ENCODE measurements at places on chromosomes 6 and 20. TPM values are rescaled to one million over a fixed set of nuclear protein-coding genes. Genes with fewer than 3 reads are reported as not detected.

- no peak for DNase-seq
- H3K36me3 ChIP-seq, result no peaks in the 10 kb centered on the region
- no peaks in the 10 kb centered on the region for H3K27me3 ChIP-seq
- no peaks in the 10 kb centered on the region for H3K4me1 ChIP-seq
- no peak overlapping the region for H3K27ac ChIP-seq
Observed at GRCh38 chr20:60804918-60805630, 447.0 kb upstream of the CDH4 start.

GRCh38 chr6:116101790-116102189, 1.1 kb downstream of the NT5DC1 start:
- H3K4me3 ChIP-seq, result peak overlapping the region; percentile 71
- peak overlapping the region; percentile 86 for H3K27ac ChIP-seq
- no peaks in the 10 kb centered on the region for H3K27me3 ChIP-seq
- peaks cover 55% of the 10 kb centered on the region for H3K4me1 ChIP-seq
- DNase-seq, result no peak
- H3K36me3 ChIP-seq, result no peaks in the 10 kb centered on the region

GRCh38 chr20:10637563-10637962, 36.2 kb downstream of the JAG1 start:
- H3K27me3 ChIP-seq, result no peaks in the 10 kb centered on the region
- no peak for DNase-seq
- H3K4me3 ChIP-seq, result no peak overlapping the region
- H3K36me3 ChIP-seq, result no peaks in the 10 kb centered on the region
- H3K4me1 ChIP-seq, result no peaks in the 10 kb centered on the region

Gene GOPC
- 37.8 TPM for total RNA-seq

- no peak overlapping the region for H3K4me3 ChIP-seq
- H3K36me3 ChIP-seq, result no peaks in the 10 kb centered on the region
- no peak overlapping the region for H3K27ac ChIP-seq
- no peaks in the 10 kb centered on the region for H3K27me3 ChIP-seq
- no peaks in the 10 kb centered on the region for H3K4me1 ChIP-seq
Observed at GRCh38 chr6:1418471-1419191, 29.3 kb downstream of the FOXF2 start.

Gene DEFB124
- not detected for total RNA-seq

Gene IL17F
- not detected for total RNA-seq

DNA sequence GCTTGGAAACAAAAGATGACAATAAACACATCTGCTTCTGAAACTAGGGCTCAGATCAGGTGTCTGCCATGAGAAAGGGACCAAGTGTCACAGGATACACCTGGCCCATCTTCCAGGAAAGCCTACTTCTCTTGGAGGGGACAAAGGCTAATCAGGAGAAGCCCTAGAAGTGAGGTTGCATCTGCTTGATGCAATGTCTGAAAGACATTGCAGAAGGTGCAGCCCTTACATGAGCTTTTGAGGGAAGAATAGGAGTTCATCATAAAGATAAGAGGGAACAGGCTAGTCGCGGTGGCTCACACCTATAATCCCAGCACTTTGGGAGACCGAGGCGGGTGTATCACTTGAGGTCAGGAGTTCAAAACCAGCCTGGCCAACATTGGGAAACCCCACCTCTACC, 2.5 kb upstream of the BTN1A1 start:
- peaks cover 13% of the 10 kb centered on the region for H3K4me1 ChIP-seq
- no peaks in the 10 kb centered on the region for H3K36me3 ChIP-seq
- peaks cover 7% of the 10 kb centered on the region for H3K27me3 ChIP-seq
- H3K4me3 ChIP-seq, result no peak overlapping the region
- DNase-seq, result no peak
- no peak overlapping the region for H3K27ac ChIP-seq

- H3K27ac ChIP-seq, result no peak overlapping the region
- H3K36me3 ChIP-seq, result no peaks in the 10 kb centered on the region
- no peak overlapping the region for H3K4me3 ChIP-seq
Observed at GRCh38 chr20:38304845-38305447, 990 bp downstream of the BPI start.

DNA sequence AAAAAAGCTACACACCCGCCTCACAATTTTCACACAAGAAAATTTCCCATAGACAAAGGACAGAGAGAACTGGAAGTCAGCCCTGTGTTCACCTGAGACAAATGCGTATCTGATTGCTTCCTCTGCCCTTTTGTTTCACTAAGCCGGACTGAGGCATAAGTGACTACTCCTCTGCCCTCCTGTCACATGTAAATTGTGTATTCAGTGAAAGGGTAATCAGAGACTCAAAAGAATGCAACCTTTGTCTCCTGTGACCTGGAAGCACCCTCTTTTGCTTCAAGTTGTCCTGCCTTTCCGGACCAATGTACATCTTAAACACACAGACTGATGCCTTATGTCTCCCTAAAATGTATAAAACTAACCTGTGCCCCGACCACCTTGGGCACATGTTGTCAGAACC, 483.8 kb upstream of the EYS start:
- H3K27me3 ChIP-seq, result no peaks in the 10 kb centered on the region
- no peaks in the 10 kb centered on the region for H3K36me3 ChIP-seq
- H3K4me3 ChIP-seq, result no peak overlapping the region

Gene ERVFRD-1
- total RNA-seq, result not detected

- no peaks in the 10 kb centered on the region for H3K27me3 ChIP-seq
- H3K4me3 ChIP-seq, result no peak overlapping the region
- H3K27ac ChIP-seq, result no peak overlapping the region
- no peaks in the 10 kb centered on the region for H3K36me3 ChIP-seq
Observed at GRCh38 chr6:138493413-138493812, 5.9 kb downstream of the NHSL1 start.

DNA sequence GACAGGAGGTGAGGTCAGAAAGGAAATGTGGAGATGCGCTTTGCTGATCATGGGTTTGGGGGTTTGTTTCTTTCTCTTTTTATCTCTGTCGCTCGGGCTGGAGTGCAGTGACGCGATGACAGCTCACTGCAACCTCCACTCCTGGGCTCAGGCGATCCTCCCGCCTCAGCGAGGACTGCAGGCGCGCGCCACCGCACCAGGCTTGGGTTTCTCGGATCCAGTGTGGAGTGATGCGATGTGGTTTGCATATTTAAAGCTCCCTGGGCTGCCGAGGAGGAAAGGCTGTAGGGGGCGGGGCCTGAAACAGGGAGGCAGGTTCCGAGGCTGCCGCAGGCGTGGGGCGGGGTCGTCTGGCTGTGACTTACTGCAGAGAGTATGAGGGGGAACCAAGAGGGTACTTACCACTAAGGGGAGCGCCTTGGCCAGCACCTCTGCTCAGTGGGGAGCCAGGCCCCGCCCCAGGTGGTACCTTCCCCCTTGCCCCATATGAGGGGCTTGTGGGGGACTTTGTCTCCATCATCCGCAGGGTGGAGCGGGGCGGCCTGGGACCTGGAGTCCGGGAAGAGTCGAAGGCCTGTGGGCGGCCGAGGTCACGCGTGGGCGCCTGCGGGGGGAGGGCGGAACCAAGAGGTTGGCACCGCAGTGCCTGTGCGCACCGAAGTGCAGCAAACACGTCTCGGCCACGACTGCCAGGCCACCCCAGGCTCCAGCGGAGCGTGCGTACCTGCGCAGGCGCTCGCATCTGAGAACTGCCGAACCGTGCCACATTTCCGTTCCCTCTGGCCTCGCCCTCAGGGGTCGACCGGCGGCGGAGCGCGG, 12.7 kb upstream of the BAK1 start:
- peak overlapping the region; percentile 17 for H3K27ac ChIP-seq
- H3K4me3 ChIP-seq, result peak overlapping the region; percentile 52
- H3K27me3 ChIP-seq, result no peaks in the 10 kb centered on the region
- H3K4me1 ChIP-seq, result peaks cover 14% of the 10 kb centered on the region
- H3K36me3 ChIP-seq, result no peaks in the 10 kb centered on the region

Gene AGER
- 74.8 TPM for total RNA-seq

Gene KCNK16
- total RNA-seq, result not detected

- no peaks in the 10 kb centered on the region for H3K27me3 ChIP-seq
- no peak for DNase-seq
- H3K4me1 ChIP-seq, result no peaks in the 10 kb centered on the region
- H3K36me3 ChIP-seq, result no peaks in the 10 kb centered on the region
- H3K27ac ChIP-seq, result no peak overlapping the region
- H3K4me3 ChIP-seq, result no peak overlapping the region
Observed at GRCh38 chr6:19866173-19866984, 29.2 kb downstream of the ID4 start.

GRCh38 chr20:54539521-54540046, 64.2 kb downstream of the DOK5 start:
- no peak for DNase-seq
- H3K27me3 ChIP-seq, result no peaks in the 10 kb centered on the region
- H3K27ac ChIP-seq, result no peak overlapping the region
- H3K36me3 ChIP-seq, result no peaks in the 10 kb centered on the region
- no peak overlapping the region for H3K4me3 ChIP-seq
- H3K4me1 ChIP-seq, result no peaks in the 10 kb centered on the region

Gene TREML1
- not detected for total RNA-seq

- H3K4me1 ChIP-seq, result no peaks in the 10 kb centered on the region
- DNase-seq, result no peak
- H3K36me3 ChIP-seq, result no peaks in the 10 kb centered on the region
Observed at GRCh38 chr20:9227896-9228615, 159.2 kb downstream of the PLCB4 start.

Gene WFDC13
- total RNA-seq, result not detected

Gene PPIL6
- 0.52 TPM for total RNA-seq

DNA sequence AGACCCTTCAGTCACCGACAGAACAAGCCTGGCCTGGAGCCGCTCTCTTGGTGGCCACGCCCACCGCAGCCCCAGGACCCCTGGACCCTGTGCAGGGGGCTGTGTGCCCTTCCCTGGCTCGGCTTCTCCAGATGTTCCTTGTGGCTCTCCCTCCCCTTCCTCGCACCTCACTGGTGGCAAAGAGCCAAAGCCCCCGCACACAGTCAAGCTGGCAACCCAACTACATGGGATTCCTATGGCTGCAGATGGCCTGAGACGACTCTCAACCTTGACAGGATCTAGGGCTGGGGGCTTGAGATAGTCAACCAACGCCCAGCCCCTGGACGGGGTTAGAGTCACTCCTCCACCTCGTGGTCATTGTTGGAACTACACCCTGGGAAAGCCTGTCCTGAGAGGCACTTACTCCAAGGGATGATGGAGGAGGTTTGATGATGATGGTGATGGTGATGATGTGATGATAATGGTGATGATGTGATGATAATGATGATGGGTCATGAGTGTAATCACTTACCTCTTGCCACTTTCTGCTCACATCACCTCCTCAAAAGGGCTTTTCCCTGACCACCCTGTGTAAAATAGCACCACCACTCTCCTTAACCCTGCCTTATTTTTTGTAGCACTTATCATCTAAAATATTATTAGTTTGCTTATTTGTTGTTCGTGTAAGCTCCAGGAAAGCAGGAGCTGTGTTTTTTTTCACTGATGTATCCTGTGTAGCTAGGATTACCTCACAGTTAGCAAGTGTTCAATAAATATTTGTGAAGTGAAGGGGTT, 278.4 kb downstream of the LRFN2 start:
- H3K27ac ChIP-seq, result no peak overlapping the region
- no peaks in the 10 kb centered on the region for H3K27me3 ChIP-seq
- DNase-seq, result peak; percentile 12
- H3K36me3 ChIP-seq, result no peaks in the 10 kb centered on the region
- H3K4me3 ChIP-seq, result no peak overlapping the region

DNA sequence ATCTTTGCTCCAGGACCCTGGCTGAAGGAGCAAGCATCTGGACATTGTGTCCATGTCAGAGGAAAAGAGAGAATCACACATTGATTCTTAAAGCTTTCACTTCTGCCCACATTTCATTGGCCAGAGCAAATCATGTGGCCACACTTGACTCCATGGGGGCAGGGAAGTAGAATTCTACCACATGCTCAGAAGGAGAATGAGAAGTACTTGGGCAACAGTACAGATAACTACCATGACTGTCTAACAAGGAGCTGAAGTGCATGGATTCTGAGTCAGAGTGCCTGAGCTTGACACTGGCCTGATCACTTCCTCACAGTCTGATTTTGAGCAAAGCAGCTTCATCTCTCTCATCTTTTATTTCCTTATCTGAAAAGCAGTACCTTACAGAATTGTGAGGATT, 38.6 kb downstream of the GHRH start:
- no peak overlapping the region for H3K4me3 ChIP-seq
- peaks cover 79% of the 10 kb centered on the region for H3K36me3 ChIP-seq
- H3K4me1 ChIP-seq, result no peaks in the 10 kb centered on the region
- no peaks in the 10 kb centered on the region for H3K27me3 ChIP-seq
- no peak overlapping the region for H3K27ac ChIP-seq

GRCh38 chr20:12786276-12786675, 222.5 kb upstream of the SPTLC3 start:
- H3K4me1 ChIP-seq, result no peaks in the 10 kb centered on the region
- DNase-seq, result no peak
- H3K4me3 ChIP-seq, result no peak overlapping the region
- no peak overlapping the region for H3K27ac ChIP-seq

- no peak overlapping the region for H3K27ac ChIP-seq
- no peak overlapping the region for H3K4me3 ChIP-seq
- no peaks in the 10 kb centered on the region for H3K36me3 ChIP-seq
- H3K4me1 ChIP-seq, result peaks cover 31% of the 10 kb centered on the region
- H3K27me3 ChIP-seq, result no peaks in the 10 kb centered on the region
Observed at GRCh38 chr6:33634946-33635345, 13.8 kb downstream of the ITPR3 start.

DNA sequence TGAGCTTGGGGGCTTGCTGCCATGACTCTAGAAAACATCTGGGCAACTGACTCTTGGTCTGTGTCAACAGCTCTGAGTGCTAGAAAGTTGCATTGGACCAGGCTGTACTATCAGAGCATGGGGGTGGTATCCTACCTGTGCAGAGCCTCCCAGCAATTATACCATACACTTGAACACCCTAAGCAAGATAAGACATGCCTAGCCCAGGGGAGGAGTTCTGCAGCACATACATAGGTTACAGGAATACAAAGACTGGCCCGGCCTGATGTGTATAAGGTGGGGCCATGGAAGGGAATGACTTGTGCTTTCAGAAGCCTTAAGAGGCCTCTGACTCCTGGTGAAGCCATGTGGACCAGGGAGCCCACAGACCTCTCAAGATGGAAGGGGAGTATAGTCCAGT, 11.4 kb upstream of the MOCS1 start:
- no peak for DNase-seq
- H3K4me1 ChIP-seq, result no peaks in the 10 kb centered on the region
- no peak overlapping the region for H3K4me3 ChIP-seq
- no peaks in the 10 kb centered on the region for H3K27me3 ChIP-seq
- no peaks in the 10 kb centered on the region for H3K36me3 ChIP-seq

Gene ENPP1
- 0.52 TPM for total RNA-seq

GRCh38 chr6:117463762-117464665, 18.5 kb upstream of the DCBLD1 start:
- no peaks in the 10 kb centered on the region for H3K36me3 ChIP-seq
- no peak overlapping the region for H3K27ac ChIP-seq
- DNase-seq, result no peak
- no peak overlapping the region for H3K4me3 ChIP-seq
- H3K27me3 ChIP-seq, result no peaks in the 10 kb centered on the region

DNA sequence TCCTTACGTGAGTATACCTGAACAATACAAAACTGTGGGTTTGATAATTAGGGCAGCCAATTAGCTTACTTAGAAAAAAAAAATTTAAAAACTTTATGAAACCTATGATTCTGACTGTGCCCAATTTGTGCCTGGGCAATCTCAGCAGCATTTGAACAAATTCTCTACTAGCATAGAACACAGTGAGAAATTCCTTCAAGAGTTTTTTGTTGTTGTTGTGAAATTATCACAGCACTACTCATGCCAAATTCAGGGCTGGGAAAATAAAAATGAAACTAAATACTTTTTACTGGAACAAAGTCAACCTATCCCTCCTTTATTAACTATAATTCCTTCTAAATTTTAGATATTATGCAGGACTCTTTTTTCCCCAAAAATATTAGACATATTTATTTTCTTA, 42.9 kb downstream of the POU3F2 start:
- H3K27me3 ChIP-seq, result no peaks in the 10 kb centered on the region
- no peaks in the 10 kb centered on the region for H3K4me1 ChIP-seq
- no peak for DNase-seq
- no peak overlapping the region for H3K27ac ChIP-seq
- peaks cover 7% of the 10 kb centered on the region for H3K36me3 ChIP-seq

Gene BFSP1
- total RNA-seq, result 0.87 TPM

Measured in CD4-positive, alpha-beta memory T cell (primary cell).